ENCODE measurements at places on chromosomes 13 and 19. TPM values are rescaled to one million over a fixed set of nuclear protein-coding genes. Genes with fewer than 3 reads are reported as not detected.

Gene CGB1
- not detected for total RNA-seq

Gene ACER1
- total RNA-seq, result 63.1 TPM

Gene ONECUT3
- total RNA-seq, result not detected

Gene QPCTL
- total RNA-seq, result 11.4 TPM

Gene TBXA2R
- 0.32 TPM for total RNA-seq

Gene AKT2
- total RNA-seq, result 76.4 TPM

Gene BCL2L12
- 9.9 TPM for total RNA-seq

Gene FCGBP
- total RNA-seq, result 254 TPM

Gene ICAM4
- not detected for total RNA-seq

Gene ETHE1
- total RNA-seq, result 44.3 TPM

DNA sequence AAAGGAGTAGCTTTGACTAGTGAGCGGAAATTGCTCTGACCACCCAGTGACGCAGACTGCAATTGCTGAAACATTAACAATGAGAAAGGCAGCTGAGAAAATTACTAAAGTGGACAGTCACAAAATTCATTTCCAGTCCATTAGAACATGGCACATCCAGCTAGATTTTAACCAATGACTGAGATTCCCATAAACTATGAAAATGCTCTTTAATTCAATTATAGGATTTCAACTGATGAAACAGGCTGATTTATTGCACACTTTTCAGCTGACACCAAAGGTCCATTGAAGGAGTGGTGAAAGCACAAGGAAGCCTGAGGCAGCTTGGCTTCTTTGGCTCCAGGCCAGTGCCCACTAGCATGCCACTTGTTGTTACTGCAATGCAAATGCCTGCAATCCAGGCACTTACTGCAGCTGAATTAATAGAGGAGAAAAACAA lies 933.4 kb downstream of the SLITRK6 start:
- DNase-seq, result no peak

DNA sequence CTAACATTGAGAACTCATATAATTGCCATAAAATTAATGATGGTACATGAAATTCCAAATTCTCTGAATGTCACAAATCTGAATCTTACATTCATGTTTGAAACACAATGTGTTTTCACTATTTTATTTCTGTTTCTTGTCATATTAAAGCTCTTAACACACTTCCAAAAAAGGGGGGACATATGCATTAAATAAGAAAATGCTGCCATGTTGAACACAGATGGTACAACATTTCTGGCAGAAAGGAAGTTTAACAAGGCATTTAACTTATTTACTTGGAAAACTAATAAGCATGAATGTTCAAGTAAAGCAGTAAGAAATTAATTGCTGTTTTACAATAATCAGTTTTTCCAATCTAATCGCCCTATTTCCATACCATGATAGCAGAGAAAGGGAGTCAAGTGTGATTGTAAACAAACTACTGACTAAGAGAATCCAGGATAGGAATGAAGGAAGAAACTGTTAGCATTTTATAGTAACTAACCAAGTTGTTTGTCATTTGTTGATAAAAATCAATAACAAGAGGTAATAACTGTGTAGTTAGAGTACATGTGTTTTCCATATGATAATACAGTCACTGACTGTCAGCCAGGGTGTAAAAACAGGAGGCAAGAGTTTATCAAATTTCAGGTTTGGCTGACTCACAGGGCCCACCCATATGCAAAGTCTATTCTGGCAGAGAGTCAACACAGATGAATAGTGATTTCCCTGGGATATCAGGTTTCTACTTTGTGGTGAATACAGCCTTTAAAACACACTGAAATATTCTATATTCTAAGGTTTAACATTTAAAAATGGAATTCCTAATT lies 5.7 kb upstream of the FOXO1 start:
- no peak for DNase-seq

- DNase-seq, result no peak
These were observed 8.2 kb downstream of the PKN1 start for GRCh38 chr19:14441041-14441938.

DNA sequence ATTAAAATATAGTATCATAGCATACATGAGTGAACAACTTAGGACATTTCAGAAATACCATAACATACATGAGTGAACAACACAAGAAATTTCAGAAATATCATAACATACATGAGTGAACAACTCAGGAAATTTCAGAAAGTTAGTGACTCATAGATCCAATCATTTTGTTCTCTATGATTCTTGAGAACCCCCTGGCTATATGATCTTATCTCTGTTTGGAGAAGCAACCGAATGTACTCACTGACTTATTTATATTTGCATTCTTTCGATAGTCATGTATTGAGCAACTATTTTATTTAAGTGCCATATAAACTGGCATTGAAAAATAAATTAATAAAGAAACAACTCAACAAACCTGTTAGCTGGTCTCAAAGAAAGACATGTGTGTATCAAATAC lies 251.1 kb downstream of the EFNB2 start:
- DNase-seq, result no peak

GRCh38 chr19:47122359-47123335 lies 8.0 kb upstream of the SAE1 start:
- DNase-seq, result no peak

- no peak for DNase-seq
These were observed 12.5 kb downstream of the SLC44A2 start for GRCh38 chr19:10637894-10638293.

DNA sequence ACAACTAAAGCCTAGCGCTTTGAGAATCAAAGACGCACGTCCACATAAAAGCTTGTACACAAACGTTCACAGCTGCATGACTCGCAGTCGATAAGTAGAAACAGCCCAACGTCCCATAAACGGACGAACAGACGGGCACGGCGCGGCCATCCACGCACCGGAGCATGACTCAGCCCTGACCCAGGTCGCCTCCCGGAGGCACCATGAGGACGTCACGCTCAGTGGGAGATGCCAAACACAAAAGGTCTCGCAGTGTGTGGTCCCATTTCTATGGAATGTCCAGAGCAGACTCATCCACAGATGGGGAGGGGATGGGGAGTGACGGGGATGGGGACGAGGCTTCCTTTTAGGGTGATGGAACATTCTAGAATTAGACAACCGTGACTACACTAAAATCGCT lies 9.4 kb downstream of the POLRMT start:
- no peak for DNase-seq

DNA sequence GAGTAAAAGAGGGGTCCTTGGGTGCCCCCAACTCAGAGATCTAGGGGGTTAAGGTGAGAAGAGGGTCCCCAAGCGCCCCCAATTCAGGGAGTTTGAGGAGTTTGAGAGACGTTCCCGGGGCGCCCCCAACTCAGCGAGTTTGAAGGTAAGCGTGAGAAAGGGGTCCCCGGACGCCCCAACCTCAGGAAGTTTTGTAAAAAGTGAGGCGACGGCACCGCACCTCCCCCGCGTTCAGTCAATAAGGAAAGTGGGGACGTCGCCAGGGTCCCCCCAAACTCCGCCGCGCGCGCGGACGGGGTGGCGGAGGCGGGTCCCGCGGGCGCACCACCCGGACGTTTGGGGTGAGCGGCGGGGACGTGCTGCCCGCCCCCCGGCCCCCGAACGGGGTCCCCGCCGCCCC lies 353 bp downstream of the RFX2 start:
- DNase-seq, result peak; percentile 79

- DNase-seq, result no peak
These were observed 1.7 kb downstream of the UTP14C start for GRCh38 chr13:52026246-52026626.

DNA sequence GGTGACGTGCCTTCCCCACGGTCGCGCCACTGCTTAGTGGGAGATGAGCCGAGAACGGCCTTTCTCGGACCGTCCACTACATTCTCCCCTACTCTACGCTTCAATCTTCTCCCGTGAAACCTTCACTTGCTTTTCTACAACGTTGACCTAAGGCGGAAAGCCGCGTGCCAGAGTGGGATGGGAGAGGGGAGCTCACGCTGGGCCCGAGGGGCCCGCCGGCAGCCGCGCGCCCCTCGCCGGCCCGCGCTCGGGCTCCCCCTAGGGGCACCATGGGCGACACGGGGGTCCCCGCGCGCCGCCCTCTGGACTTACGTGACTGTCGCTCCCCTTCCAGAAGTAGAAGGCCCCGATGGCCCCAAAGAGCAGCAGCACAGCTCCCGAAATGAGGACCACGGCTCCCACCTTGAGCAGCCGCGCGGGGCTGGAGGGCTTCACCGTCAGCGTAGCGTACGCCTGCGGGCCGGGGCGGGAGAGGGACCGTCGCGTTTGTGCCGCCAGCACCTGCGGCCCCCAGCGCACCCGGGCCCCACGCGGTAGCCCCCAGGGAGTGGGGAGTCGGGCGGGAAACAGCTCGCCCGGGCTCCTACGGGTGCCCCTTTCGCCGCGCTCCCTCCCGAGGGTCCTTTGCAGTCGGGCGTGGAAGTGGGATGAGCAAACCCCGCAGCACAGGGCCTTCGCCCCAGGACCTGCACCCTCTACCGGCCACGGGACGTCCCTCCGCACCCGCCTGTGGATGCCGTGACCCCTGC lies 727 bp downstream of the CNMD start:
- DNase-seq, result no peak

DNA sequence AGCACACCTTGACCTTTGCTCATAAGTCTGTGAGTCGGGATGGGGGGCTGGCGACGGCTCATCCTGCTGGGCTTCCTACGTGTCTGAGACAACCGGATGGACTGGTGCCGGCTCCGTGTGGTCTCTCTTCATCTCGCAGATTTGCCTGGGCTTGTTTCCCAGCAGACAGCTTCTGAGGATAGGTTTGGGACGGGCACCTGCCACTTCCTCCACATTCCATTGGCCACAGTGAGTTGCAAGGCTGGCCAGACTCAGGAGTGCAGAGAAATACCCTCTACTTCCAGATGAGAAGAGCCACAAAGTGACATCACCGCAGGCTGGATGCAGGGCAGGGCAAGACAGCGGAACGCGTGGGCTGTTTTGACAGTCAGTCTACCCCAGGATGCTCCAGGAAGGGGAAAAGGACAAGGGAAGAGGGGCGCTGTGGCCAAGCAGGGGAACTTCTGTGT lies 48.1 kb downstream of the IRS2 start:
- no peak for DNase-seq

DNA sequence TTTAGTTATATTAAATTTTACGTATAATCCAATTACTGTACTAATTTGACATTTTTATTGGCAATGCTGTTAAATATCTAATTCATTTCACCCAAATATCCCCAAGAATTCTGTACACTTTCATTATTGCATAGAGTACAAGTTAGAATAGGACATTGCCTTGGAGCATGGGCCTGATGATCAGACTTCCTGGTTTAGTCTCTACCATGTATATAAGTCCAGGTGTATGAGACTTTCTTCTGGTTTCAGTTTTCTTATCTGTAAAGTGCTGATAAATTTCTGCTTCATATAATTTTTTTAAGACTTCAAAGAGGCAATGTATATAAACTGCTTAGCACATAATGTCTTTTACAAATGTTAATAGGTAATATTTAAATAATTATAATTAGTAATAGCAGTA lies 179.4 kb downstream of the KLF12 start:
- no peak for DNase-seq

DNA sequence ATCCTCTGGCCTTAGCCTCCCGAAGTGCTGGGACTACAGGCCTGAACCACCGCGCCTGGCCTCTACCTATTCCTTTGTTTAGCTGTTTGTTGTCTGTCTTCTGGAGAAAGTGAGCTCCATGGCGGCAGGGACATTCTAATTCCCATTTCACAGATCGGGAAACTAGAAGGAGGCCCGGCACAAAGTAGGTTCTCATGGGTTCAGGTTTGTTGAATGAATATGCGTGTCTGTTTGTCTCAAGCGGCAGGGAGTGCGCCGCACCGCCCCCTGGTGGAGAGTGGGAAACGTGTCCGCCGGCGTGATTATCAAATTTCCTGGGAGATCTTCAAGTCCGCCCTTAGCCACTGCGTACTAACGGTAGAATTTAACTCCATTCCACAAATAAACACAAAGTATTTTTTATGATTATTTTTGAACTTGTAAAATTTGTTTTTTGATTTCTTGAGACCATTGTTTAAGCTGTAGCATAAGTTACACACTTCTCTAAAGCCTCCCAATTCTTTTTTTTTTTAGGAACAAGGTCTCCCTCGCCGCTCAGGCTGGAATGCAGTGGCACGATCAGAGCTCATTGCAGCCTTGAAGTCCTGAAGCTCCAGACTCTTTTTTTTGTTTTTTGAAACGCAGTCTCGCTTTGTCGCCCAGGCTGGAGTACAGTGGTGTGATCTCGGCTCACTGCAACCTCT lies 8.9 kb upstream of the CCDC9 start:
- peak; percentile 93 for DNase-seq

GRCh38 chr19:46478356-46478986 lies 7.1 kb upstream of the PNMA8A start:
- DNase-seq, result no peak

GRCh38 chr19:5191091-5191490 lies 149.5 kb downstream of the PTPRS start:
- no peak for DNase-seq

- no peak for DNase-seq
These were observed 396.9 kb upstream of the SLITRK5 start for GRCh38 chr13:87274209-87274819.

DNA sequence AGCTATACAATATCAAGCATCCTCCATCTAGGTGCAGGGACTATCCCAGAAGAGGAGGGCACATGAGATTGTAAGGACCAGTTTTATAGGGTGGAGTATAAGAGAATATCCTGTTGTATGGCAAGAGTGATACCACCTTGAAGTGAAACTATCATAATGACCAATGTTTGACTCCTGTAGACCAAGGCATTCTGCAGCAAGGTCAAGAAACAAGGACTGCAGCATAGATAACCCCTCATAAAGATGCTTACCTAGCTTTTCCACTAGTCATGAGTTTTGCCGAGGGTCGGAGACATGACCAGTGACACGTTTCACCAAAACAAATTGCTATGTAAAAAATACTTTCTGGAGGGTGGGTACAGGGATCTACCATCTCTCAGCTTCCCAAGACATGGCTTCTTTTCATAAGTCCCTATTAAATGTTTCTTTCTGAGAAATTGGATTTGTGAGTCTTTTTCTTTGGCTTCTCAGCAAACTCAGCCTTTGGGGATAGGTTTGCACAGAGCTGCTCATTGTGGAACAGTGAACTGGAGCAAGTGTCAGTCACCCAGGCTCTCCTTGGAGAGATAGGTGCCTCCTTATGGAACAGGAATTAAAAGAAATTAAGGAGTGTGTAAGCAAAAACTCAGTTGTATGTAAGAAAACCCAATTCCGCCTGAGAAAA lies 28.2 kb upstream of the CYSLTR2 start:
- no peak for DNase-seq

- no peak for DNase-seq
These were observed 298.2 kb downstream of the POU4F1 start for GRCh38 chr13:78305171-78305570.

- DNase-seq, result peak; percentile 91
These were observed at the start of gene ZNF835 for GRCh38 chr19:56671613-56671994. TSS of gene ZNF835 (minus strand) at chr19:56671757. CDS start at chr19:56665198, 6,559 bp downstream.

All from suprapubic skin (tissue), 4 donors.